ENCODE measurements at places on chromosomes 2 and 18. TPM values are rescaled to one million over a fixed set of nuclear protein-coding genes. Genes with fewer than 3 reads are reported as not detected.

The AQP4 gene
- not detected for total RNA-seq

The UGT1A8 gene
- not detected for total RNA-seq

The ALK gene
- total RNA-seq: not detected

The SLC5A7 gene
- not detected for total RNA-seq

The RAX gene
- not detected for total RNA-seq

The WDR33 gene
- total RNA-seq: 85.3 TPM

The AGAP1 gene
- 5.2 TPM for total RNA-seq

The INHBB gene
- total RNA-seq: not detected

The RAB17 gene
- not detected for total RNA-seq

The UGT1A10 gene
- total RNA-seq: not detected

The IL1RL2 gene
- 0.19 TPM for total RNA-seq

The TCF4 gene
- total RNA-seq: 10.3 TPM

The GDF7 gene
- not detected for total RNA-seq

The ABCG8 gene
- total RNA-seq: not detected

The TCF23 gene
- total RNA-seq: not detected

The STON1 gene
- total RNA-seq: 1.3 TPM

The INPP5D gene
- 155 TPM for total RNA-seq

The RAB6D gene
- not detected for total RNA-seq

The ZDBF2 gene
- 6.0 TPM for total RNA-seq

The ASB18 gene
- not detected for total RNA-seq

The DAPL1 gene
- total RNA-seq: not detected
